ENCODE measurements at places on chromosomes 5 and 9.

GRCh38 chr5:159209438-159210209 lies at the start of gene RNF145:
RNF145 (minus strand) TSS chr5:159209553; CDS start chr5:159203617, 5,936 bp downstream.
- DNase-seq = peak; percentile 59

DNA sequence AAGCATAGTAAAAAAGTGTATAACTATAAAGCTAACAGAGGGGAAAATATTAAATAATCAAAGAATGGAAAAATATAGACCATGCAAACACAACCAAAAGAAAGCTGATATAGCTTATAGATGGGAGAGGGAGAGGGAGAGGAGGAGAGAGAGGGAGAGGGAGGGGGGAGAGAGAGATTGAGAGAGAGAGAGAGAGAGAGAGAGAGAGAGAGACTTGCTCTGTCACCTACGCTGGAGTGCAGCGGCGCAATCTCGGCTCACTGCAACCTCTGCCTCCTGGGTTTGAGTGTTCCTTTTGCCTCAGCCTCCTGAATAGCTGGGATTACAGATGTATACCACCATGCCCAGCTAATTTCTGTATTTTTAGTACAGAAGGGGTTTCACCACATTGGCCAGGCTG lies 110.6 kb downstream of the RAPGEF6 start:
- no peak for DNase-seq

DNA sequence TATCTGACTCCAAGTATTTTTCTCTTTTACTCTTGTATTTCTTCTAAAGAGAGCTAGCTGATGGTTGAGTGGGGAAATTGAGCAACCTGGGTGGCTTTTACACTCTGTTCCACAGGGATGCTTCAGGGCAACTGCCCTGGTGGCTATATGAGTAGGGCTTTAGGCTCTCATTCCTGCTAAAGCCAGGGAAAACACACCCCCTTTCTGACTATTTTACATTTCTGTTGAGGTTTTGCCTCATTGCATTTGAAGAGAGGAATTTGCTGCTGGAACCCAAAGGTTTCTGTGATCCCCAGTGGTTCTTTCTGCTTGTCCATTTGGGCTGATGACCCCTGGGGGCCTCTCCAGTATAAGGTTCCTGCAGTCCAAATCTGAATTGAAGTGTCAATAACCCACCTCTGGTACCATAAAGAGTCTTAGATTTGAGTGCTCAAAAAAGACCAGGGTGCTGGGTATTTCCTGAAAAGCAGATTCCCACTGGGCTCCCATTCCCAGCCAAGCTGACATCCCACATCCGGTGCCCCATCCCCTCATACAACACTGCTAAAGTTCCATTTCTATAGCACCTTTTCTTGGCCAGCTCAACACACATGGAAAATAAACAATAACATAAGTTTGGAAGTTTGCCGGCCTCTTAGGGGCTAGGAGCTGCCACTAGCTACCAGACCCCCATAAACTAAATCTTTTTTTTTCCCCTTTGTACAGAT lies 59.5 kb downstream of the PAPPA start:
- no peak for DNase-seq

GRCh38 chr5:90136952-90137528 lies 272.5 kb downstream of the CETN3 start:
- DNase-seq = no peak

DNA sequence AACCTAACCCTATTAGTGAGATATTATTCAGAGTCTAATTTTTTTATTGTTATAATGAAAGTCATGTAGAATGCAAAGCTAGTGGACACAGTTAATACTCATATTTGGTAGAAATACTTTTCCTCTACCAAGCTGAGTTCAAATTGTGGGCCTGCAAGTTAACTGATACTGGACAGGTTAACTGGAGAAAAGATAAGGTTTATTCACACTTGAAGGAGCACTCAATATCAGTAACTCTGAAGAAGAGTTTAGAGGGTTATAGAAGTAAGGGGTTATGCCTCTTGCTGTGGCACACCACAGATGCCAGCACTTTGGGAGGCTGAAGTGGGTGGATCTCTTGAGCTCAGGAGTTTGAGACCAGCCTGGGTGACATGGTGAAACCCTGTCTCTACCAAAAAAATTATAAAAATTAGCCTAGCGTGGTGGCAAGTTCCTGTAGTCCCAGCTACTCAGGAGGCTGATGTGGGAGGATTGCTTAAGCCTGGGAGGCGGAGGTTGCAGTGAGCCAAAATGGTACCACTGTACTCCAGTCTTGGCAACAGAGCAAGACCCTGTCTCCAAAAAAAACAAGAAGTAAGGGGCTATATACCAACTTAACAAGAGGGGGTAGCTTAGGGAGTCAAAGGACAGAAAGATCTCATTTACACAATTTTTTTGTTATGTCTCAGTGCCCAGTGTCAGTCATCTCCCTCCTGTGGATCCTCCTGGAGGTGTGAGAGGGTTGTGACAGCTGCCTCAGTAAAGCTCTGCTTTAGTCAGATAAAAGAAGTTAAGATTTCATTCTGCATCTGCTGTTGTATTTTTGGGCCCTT lies 121.2 kb upstream of the GRHPR start:
- DNase-seq = no peak

GRCh38 chr5:14082523-14082922 lies 60.6 kb upstream of the TRIO start:
- no peak for DNase-seq
